Upper lobe of left lung (tissue), 6 donors: ENCODE measurements at places on chromosomes 13 and 19. TPM values are rescaled to one million over a fixed set of nuclear protein-coding genes. Genes with fewer than 3 reads are reported as not detected.
A peak's percentile ranks its signal among the peaks of the same experiment; 100 is the strongest.

Gene SULT2A1
- total RNA-seq: not detected

GRCh38 chr13:49840266-49840665 is 47.8 kb upstream of the KPNA3 start:
- DNase-seq: no peak

- DNase-seq: no peak
Measured at GRCh38 chr13:44352202-44352601, 21.4 kb upstream of the SERP2 start.

- DNase-seq: no peak
Measured at GRCh38 chr13:75770164-75770563, 134.0 kb downstream of the LMO7 start.

DNA sequence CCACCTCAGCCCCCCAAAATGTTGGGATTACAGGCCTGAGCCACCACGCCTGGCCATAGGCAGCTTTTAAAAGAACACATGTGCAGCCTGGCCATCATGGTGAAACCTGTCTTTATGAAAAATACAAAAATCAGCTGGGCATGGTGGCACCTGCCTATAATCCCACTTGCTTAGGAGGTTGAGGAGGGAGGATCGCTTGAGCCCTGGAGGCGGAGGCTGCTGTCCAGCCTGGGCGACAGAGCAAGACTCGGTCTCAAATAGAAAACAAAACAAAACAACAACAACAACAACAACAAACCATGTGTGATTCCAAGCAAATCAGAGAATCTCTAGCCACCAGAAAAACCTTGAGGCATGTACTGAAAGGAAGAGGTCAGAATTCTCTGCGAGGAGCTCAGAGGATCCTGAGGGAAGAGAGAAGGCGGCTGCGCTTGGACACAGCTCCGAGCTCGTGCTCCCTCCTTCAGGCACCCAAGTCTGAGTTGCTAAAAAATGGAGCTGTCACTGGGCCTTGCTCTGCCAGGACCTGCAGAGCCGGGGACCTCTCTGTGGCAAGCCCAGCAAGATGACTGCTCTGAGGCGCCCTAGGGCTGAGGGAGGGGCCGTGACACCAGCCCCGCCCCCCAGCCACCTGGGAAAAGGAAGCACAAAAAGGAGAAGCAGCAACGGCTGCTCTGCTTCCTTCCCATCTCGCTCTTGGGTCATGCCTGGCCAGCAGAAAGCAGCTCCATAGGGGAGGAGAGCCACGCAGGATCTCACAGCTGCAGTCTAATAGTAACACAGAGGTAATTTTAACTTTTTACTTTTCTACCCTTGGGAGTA is at the start of gene ARL11:
TSS of gene ARL11 (plus strand) at position 677 of the 822 bp plus-strand sequence. CDS start 1,941 bp downstream, outside the sequence.
- peak; percentile 89 for DNase-seq

GRCh38 chr13:39616087-39616694 is 13.2 kb upstream of the LHFPL6 start:
- DNase-seq: peak; percentile 34

Gene ZNF649
- 12.7 TPM for total RNA-seq

DNA sequence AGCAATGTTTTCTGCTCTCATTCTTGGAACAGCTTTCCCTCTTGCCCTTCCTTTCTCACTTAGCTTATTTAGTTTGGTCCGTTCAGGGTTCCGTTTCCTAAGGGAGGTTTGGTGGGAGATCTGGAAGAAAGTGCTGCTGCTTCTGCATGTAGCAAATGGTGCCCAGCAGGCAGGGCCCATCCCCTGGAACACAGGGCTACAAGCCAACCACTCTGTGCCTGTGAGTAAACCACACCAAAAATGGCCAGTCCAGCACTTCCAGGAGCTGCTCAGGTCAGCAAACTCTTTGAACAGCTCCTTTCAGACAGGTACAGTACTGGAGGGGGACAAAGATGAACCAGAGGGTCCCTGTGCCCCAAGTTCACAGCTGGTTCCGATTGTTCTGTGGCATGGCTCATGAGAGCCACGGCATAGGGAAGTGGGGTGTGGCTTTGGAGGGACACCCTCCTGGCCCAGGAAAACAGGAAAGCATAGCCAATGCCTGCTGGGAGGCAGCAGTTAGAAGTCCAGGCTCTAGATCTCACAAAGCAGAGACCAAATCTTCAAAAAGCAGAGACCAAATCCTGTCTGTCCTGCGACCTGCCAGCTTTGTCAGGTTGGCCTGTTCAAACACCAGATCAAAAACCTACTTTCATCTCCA is 39.5 kb downstream of the FAM124A start:
- DNase-seq: no peak

GRCh38 chr19:996051-996838 is 4.0 kb upstream of the GRIN3B start:
- peak; percentile 40 for DNase-seq
